ENCODE measurements at places on chromosomes 11 and 22. TPM values are rescaled to one million over a fixed set of nuclear protein-coding genes. Genes with fewer than 3 reads are reported as not detected.

Gene TH
- not detected for total RNA-seq

Gene PTS
- 33.0 TPM for total RNA-seq

Gene HOATZ
- total RNA-seq, result not detected

Gene POTEH
- total RNA-seq, result not detected

Gene CALCA
- total RNA-seq, result not detected

Gene OR2AT4
- not detected for total RNA-seq

Gene MB
- not detected for total RNA-seq

Gene PARVA
- 71.7 TPM for total RNA-seq

Gene TRIM48
- total RNA-seq, result not detected

Gene MUC6
- not detected for total RNA-seq

Gene EXPH5
- total RNA-seq, result 0.26 TPM

Gene GGTLC2
- total RNA-seq, result not detected

Gene DENND6B
- total RNA-seq, result 3.3 TPM

Gene SAA4
- total RNA-seq, result not detected

Gene PRG3
- total RNA-seq, result not detected

Gene SMC1B
- not detected for total RNA-seq

Measured in smooth muscle cell of the pulmonary artery (primary cell).